ENCODE measurements at places on chromosomes 16 and 17. TPM values are rescaled to one million over a fixed set of nuclear protein-coding genes. Genes with fewer than 3 reads are reported as not detected.
A peak's percentile ranks its signal among the peaks of the same experiment; 100 is the strongest.

DNA sequence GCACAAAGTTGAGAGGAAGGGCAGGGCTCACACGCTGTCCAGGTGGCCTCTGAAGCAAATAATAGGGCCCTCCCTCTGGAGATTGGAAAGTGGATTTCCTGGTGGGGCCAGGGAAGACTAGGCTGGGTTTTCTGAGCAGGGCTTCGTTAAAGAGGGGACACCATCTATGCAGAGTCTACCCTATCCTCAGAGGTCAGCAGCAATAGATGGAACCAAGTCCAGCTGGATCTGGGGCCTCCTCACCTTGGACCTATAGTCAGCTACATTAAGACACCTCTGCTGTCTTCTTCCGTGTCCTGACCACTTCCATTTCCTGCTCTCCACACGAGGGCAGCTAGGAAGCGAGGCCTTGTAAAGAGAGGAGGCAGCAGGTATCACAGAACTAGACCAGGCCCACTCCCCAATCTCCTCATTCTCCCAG, 14.7 kb upstream of the ST6GALNAC1 start:
- DNase-seq, result no peak

GRCh38 chr17:56047331-56047730, 105.9 kb upstream of the ANKFN1 start:
- no peak for DNase-seq

DNA sequence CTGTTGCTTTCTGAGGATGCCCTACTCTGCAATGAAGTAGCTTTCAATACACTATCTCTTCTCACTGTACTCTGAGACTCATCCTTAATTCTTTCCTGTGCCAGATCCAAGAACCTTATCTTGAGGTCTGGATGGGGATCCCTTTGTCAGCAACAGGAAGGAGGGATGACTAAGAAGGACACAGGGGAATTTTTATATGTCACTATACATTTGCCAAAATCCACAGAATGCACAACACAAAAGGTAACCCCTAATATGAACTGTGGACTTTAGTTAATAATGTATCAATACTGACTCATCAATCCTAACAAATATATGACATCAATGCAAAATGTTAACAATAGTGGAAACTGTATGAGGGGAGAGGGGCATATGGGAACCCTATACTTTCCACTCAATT, 4.7 kb upstream of the RBBP6 start:
- no peak for DNase-seq

DNA sequence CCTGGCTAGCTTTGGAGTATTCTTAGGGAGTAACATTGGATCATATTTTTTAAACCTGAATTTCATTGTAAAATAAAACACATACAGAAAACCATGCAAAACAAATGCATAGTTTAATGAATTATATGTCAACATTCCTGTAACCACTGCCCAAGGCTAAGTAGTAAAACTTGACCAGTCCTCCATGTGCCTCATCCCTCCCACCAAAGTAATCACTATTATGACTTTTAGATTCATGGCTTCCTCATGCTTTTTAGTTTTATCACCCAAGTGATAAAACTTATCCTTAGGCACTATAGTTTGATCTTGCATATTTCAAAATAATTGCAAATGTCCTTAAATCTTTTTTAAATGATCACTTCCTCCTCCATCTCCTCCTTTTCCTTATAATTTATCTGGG, 20.4 kb downstream of the PRKCA start:
- DNase-seq, result no peak

COX4I1 gene
- 693 TPM for polyA plus RNA-seq

SPN gene
- 1.5 TPM for polyA plus RNA-seq

ZNF205 gene
- polyA plus RNA-seq, result 28.5 TPM

GRCh38 chr17:7437950-7438614, 1.2 kb upstream of the FGF11 start:
- no peak for DNase-seq

NPIPA5 gene
- polyA plus RNA-seq, result 3.5 TPM

- no peak for DNase-seq
These were observed 44.1 kb downstream of the CRLF3 start for GRCh38 chr17:30780343-30780742.

DNA sequence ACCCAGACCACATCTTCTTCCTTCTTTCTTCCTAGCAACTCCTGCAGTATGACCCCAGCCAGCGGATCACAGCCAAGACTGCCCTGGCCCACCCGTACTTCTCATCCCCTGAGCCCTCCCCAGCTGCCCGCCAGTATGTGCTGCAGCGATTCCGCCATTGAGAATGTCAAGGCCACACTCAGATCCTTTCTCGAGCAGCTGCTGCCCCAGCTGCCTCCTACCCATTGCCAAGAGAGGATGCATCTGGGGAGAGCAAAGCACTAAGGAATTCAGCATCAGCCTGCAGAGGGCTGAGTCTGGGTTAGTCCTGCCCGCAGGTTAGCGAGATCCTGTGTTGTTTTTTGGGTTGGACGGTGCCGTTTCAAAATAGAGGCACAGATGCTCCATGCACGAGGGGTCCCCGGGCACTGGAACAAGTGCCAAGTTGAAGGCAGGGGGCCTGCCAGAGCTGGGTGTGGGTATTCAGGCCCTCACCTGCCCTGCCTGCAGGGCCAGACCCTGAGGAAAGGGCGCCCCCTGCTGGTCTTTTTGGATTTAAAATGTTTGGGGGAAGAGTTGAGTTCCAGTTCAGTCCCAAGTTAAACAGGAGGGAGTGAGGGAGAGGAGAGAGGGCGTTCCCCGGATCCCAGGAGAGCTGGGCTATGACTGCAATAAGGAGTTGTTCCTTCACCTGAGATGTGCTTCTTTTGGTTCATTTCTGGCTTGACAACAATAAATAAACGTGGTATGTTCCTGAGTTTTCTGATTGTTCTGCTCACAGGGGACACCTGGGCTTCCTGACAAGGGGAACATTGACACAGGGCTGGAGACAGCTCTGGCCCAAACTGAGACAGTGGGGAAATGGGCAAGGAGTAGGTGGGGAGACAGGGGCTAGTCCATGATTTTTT, 4.9 kb downstream of the CDK3 start:
- DNase-seq, result no peak

DNA sequence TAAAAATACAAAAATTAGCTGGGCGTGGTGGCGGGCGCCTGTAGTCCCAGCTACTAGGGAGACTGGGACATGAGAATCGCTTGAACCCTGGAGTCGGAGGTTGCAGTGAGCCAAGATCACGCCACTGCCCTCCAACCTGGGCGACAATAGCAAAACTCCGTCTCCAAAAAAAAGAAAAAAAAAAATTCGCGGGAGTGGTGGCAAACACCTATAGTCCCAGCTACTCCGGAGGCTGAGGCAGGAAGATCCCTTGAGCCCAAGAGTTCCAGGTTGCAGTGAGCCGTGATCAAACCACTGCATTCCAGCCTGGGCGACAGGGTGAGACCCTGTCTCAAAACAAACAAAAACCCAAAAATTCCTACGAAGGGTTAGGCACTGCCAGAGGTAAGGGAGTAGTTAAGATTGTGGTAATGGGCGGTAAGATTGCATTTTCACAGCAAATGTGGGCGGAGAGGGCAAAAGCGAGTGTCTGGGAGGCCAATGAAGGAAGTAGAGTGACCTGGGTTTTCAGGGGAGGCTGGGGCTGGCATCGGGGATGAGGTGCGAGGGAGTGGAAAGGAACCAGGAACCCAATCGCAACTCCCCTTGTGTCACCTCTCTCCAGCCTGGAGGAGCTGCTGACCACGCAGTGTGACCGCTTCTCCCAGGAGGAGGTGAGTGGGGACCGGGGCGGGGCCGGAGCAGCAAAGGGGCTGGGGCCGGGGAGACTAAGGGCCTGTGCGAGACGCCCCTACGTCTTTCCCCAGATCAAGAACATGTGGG, 2.6 kb downstream of the MYL11 start:
- DNase-seq, result peak; percentile 92

DNA sequence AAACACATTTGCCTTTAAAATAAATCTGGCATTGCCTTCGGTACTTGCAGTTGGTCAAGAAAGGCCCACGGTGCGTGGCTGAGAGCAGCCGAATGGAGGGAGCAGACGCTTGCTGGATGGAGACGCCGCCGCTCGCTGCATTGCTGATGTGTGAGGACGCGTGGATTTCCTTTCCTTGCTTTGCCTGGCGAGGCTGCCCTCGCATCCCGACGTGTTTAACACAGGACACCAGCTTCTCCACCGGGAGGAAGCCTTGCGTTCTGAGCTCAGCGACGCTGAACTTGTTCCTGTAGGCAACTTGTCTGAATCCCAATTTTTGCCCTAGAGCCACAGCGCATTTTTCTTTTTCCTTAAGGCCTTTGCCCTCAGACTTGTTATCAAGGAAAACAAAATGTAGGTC, 45.8 kb downstream of the COX4I1 start:
- no peak for DNase-seq

DNA sequence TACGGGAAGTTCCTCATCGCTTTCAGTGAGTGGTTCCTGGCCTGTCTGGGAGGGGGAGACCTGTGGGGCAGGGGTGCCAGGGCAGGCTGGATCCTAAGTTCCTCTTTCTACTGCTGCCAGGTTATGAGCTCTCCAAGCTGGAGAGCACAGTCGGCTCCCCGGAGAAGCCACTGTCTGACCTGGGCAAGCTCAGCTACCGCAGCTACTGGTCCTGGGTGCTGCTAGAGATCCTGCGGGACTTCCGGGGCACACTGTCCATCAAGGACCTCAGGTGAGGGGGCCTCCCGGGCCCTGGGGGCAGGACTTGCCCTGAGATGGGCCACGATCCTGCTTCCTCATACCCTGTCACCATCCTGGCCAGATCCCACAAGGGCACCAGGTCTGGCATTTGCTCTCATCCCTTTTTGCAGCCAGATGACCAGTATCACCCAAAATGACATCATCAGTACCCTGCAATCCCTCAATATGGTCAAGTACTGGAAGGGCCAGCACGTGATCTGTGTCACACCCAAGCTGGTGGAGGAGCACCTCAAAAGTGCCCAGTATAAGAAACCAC, 5.1 kb downstream of the PRSS8 start:
- DNase-seq, result no peak

HOXB3 gene
- not detected for polyA plus RNA-seq

DNA sequence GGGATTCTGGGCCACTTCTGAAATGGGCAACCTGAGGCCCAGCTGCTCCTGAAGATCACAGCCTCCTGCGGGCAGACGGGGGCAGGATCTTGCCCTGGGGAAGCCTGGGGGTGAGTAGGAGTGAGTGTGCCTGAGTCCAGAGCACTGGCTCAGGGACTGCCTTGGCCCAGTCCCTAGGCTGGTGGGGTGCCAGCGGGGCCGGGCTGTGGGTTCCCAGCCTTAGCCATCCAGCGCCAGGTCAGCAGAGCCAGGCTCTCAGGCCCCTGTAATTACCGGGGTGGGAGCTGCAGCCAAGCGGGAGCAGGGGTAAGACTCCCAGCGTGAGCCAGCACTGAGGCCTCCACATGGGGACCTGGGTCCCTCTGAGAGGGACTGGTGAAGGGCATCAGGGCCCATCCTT, 8.2 kb downstream of the SPNS2 start:
- DNase-seq, result no peak

DNA sequence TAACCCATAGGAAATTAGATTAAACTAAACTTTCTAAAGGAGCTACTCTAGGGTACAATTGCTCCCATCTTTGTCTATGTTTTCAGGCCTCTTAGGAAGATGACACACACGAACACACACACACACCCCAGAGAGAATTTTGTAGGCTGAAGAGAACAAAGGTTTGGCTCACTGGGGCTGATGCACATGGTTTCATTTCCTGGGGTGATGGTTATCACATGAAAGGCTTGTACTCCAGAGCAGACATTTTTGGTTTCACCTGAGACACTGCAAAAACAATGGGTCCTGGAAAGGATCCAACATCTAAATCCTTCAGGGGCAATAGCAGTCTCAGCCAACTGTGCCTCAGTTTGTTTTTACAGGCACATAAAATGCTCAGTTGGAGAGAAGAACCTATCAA, 62.8 kb downstream of the GRB7 start:
- no peak for DNase-seq

Data from H1 (cell line).